ENCODE measurements at places on chromosomes 7 and 10.

- no peak for DNase-seq
These were observed 6.9 kb upstream of the PDGFA start for GRCh38 chr7:526460-527034.

DNA sequence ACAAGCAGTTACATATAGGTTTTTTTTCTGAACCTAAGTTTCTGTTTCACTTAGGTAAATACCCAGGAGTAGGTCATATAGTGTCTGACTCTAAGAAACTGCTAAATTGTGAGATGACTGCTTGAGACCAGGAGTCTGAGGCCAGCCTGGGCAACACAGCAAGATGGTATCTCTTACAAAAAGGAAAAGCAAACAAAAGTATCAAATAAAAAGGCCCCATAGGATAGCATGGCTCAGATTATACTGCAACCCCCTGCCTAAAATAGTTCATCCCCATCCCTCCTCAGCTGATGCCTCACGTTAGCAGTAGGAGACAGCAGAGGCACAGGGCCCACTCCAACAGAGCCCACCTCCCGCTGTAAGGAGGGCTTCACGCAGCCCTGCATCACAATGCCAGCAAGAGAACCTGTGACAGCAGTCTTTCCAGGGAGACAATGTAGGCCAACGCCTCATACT lies 90.3 kb downstream of the SRPK2 start:
- no peak for DNase-seq

DNA sequence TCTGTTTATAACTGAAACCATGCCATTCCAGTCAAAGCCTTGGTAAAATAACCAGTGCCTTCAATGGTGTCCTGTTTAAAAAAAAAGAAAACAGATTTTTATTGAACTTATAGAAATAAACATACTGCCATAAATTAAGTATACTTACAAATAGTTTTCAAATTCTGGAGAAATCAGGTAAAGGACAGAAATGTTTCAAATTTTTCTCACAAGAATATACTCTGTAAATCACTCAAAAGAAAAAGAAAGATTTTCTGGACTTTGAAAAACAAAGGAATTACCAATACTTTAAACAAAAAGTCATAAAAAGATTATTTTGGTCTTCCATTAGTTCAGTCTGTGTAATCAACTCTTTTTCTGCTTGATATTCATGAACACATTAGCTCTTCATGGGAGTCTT lies 23.9 kb downstream of the MRPL32 start:
- DNase-seq, result no peak

GRCh38 chr10:65550761-65551160 lies 1375.1 kb upstream of the LRRTM3 start:
- no peak for DNase-seq

- DNase-seq, result no peak
These were observed 470.2 kb downstream of the PAXIP1 start for GRCh38 chr7:154532771-154533170.

- no peak for DNase-seq
These were observed 9.8 kb upstream of the AQP1 start for GRCh38 chr7:30901856-30902255.

DNA sequence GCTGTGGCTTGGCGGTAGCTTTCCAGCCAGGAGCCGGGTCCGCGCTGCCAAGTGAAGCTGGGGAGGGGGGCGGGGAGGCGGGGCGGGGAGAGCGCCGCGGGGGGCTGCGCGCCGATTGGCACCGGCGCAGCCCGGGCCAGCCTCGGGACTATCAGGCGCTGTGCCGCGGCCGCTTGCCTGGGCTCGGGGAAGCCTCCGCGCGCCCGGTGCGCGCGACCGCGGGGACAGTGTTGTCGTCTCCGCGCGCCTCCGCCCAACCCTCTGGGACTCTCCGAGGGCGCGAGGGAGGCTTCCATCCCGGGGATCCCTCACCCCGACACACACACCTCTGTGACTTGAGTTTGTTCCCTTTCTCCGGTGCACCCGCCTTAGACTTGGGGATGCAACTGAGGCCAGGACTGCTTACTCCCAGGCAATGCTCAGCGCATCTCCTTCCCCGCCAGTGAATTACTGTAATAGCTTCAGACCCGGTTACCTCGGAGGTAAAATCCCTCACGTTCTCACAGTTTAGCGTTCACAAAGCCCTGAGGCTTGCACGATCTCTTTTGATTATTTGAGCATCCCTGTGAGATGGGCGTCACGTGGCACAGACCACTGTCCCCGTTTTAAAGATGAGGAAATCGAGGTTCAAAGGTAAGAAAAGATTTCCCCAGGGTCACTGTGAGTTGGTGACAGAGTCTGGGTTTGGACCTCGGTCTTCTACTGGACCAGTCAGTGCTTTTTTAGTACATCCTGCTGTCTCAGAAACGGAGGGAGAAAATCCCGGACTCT lies at the start of gene NKX1-2:
Gene NKX1-2, minus strand, starts transcription at position 24 of the 771 bp plus-strand sequence. CDS start 92 bp downstream, outside the sequence.
- DNase-seq, result no peak
